NCI-H2081 treated with DMSO at 0.1 percent for 48 hours (cell line): ENCODE measurements at places on chromosomes 7 and 10.

DNA sequence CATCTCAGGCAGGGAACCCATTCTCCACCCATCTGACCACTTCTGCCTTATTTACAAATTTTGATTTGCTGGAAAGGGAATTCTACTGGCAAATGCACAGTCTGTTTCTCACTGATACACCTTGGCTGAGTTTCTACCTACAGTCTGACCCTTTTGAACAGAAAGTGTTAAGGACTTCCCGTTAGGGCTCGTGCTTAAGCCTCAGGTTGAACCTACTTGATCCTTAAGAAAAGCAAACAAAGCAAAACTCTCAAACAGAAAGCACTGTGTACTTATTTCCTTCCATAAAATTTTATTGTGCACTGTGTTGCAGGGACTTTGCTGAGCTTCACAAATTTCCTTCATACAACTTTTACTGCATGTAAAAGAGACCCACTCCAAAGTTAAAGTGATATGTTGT lies 367.8 kb downstream of the NRG3 start:
- no peak for DNase-seq

- no peak for DNase-seq
Observed at GRCh38 chr10:82452046-82452445, 577.1 kb downstream of the NRG3 start.

DNA sequence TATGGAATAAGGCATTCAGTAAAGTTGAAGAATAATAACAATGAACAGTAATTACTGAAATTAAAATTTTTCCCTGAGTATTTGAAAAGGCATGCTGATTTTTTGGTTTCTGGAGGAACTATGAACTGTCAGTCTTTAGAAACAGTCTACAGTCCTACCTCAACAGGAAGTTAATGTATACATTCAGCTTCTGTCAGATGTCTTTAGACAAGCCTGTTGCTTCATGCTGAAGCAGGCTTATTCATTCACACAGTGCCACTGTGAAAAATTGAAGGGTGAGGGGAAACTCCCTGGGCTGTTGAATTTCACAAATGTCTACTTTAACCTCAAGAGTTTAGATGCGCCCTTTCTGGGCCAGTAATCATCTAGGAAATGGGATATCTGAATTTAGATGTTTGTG lies 3.5 kb downstream of the NRF1 start:
- no peak for DNase-seq

DNA sequence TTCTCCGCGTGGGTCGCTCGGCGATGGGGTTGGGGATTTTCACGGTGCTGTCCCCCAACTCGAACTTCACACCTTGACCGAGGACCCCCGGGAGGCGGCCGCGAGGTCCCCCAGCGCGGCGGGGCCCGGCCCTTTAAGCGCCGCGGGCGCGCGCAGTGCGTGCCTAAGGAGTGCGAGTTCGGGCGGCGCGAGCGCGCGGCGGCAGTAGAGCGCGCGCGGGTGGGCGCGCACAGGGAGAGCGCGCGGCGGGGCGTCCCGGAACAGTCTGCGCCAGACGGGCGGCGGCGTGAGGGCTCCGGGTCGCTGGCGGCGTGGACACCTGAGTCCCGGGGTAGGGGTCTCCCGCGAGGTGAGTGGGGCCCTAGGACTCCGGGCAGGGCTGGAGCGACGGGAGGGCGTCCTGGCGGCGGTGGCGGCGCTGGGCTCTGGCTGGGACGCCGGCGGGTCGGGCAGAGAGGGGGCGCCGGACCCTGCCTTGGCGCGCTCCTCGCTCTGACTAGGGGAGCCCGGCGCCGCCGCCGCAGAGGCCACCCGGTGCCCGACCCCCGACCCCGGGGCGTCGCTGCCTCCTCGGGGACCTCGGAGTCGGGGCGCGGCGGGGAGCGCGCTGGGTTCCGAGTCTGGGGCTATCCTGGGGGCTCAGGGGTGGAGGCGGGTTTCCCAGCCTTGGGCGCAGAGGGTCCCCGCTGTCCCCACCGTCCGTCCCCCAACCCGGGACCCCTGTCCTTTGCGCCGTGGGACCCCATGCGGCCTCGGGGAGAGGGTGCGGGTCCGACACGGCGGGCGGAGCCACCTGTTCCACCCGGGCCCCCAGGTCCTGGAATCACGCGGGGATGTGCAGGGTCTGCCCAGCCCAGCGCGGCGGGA lies at the start of gene PROSER2:
Gene PROSER2 (plus strand): TSS at position 235 of the 867 bp plus-strand sequence. CDS start 28,722 bp downstream, outside the sequence.
- DNase-seq: no peak

DNA sequence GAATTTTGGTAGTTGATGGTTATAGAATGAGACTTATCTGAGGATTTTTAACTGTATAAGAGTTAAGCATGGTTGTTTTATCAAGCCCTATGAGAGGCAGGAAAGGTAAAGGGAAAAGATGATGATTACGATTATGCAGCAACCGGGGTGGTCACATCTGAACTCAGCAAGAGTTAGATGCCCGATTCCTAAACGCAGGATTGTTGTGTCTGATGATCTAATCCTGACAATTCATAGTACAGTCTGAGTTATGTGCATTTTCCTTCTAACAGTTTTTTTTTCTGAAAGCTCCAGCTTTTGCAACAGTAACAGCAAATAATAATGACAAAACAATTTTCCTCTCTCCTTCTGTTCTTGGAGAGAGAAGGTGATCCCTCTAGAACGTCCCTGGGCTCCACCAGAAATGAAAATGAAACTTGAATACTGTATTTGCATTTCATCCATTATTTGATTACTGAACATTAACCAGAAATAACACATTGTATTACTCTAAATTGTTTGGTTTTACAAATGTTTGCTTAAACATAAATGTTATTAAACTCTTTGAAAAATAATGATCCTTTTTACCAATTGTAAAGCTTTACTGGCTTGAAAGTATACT lies 176.5 kb upstream of the CCDC6 start:
- no peak for DNase-seq

DNA sequence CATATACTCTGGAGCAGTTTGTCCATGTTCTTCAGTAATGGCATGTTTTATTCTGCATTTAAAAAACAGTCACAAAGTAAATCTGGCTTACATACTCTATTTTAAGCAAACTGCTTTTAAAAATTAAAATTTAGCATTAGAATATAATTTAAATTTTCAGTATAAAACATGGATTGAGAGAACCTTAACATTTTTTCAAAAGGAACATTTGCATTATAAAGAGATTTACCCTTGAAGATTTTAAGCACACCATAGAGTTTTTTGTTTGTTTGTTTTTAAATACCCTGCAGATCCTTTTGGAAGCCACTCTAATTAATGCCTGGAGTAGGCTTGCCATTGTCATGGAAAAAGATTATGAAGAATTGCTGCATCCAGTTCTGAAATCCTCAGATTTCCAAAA lies 70.4 kb downstream of the ZNRF2 start:
- no peak for DNase-seq

- no peak for DNase-seq
Observed at GRCh38 chr7:134809616-134810015, 30.2 kb downstream of the CALD1 start.

DNA sequence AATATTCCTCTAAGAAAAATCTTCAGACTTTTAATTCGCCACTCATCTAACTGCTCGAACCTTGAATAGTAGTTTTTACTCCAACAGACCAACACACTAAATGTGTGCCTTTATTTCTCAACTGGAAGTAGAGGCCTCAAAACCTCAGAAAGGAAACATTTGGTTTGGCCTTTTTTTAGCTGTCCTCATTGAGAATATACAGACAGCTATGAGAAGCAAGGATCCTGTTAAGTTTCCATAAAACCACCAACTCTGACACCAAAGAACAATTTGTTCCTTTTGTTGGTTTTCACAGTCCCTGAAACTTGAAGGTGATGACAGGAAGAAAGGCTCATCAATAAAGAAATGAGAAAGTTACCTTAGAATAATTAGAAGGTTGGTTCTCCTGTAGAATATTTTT lies 199.2 kb upstream of the MEOX2 start:
- DNase-seq: no peak

DNA sequence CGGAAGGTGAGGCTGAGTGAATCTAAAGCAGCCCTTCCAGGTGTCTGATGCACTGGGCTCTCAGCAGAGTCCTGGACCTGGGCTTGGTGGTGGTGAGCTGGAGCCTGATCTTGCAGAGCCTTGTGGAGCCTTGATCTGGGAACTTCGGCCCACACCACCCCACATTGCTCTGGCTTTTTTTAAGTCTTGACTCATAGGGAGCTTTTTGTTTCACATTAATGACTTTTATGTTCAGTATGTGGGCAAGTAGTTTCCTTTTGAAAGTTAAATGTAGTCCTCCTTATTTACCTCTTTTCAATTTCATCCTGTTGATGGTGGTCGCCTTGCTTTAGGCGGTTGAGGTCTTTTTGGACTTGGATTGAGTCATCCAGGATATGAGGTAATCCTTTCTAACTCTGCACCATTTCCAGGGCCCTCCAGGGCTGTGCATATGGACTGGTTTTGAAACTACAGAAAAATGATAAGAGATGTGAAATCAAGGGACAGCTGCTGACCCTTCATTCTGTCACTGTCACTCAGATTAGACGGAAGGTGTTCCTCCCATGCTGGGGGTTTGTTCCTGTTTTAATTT lies 2.9 kb upstream of the NRAP start:
- DNase-seq: no peak

DNA sequence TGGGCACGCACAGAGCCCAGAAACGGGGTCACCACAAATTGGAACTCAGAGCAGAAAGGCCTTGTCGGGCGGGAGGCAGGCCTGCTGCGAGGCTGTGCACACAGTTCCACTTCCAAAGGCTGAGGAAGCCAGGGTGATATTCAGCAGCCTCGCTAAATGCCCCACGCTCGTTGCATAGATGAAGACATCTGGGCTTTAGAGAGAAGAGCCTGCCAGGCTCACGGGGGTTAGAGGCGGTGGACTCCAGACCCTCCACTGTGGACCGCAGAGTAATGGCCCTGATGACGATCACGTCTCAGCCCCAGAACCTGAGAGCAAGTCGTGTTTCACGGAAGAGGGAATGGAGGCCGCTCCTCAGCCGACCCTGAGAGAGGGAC lies 104.2 kb downstream of the DNAJB6 start:
- no peak for DNase-seq

DNA sequence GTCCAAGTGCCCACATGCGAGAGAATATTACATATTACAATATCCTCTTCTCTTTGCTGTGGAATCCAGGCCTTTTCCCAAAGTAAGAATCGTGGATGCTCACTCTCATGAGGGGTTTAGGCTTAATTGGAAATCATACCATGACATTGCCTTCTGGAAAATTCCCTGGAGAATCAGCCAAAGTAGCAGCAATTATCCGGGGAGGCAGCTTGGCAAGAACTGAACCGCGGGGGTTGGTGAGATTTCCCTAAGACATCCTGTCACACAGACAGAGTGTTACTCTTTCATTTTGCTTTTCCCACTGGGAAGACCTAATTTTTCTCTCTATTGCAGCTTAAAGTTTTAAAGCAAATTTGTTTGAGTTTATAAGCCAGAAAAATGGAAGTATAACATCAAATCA lies 463.6 kb upstream of the DPP6 start:
- no peak for DNase-seq

DNA sequence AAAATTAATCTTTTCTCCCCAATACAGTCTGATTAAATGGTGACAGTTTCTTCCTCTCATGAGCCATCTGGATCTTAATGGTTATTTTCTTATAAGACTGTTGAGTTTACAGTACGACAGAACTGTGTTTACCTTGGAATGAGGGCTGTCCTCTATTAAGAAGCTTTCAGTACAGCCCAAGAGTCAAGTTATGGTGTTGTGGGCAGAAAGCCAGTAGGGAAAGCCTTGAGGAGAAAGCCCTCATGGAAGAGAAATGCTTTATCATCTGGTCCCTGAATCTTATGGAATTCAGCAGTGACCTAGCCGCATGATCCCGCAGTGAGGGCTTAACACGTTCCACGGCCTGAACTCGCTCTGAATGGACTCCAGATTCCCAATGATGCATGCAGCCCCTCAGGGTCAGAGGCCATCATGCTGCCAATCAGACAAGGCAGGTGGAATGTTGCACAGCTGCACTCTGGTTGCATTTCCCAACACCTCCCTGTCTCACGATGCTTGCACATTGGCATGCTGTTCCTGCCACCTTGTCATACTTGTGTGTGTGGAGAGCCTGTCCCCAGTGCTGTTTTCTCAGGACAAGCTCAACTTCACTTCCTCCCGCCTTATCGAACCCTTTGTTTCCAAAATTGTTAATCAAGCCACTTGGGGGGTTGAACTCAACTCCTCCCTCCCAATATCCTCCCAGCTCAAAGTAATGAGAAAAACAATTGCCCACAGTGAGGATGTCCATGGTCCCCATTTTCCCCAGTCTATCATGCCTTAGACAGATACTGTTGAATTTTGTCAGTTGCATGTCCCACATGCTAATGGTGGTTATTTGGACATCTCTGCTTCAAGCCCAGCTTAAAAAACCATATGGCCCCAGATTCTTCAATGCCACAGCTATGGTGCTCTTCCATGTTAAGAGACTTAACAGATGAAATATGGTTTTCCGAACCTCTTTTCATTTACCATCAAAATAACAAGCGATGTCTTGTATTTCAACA lies 211.1 kb upstream of the TCF7L2 start:
- no peak for DNase-seq

GRCh38 chr10:88389456-88389855 lies 193.7 kb downstream of the RNLS start:
- DNase-seq: no peak

GRCh38 chr7:148356303-148356702 lies 234.3 kb upstream of the C7orf33 start:
- no peak for DNase-seq

GRCh38 chr10:49271346-49271745 lies 27.6 kb upstream of the C10orf71 start:
- no peak for DNase-seq

DNA sequence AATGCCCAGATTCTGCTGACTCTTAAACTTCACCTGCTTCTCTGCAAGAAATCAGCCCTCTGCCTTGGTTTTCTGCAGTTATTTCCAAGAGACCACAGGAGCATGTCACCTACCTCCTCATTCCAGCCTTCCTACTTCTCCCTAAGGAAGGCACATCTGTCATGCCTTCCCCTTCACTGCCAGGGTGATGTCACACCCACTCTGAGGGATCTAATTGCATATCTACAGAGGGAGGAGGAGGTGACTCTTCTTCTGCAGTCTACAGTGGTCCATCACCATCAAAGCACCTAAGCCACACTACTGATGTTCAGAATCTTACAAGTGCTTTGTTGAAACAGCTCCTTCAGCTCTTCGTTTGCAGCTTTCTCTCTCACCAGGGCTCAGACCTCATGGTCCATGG lies 275.5 kb downstream of the FGFR2 start:
- no peak for DNase-seq

DNA sequence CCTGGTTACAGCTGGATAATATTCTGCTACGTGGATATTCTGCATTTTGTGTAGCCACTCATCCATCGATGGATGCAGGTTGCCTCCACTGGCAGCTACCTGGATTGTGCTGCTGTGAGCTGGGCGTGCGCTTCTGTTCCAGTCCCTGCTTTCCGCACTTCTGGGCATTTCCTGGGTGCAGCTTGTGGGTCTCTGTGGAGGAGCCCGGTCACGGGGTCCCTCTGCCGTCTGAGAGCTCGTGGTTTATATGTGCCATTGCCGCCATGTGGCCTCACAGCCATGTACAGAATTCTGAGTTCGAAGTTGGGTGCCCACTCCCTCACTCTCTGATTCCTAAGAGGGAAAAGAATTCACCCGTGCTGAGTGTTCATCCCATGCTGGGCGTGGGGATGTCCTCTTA lies 38.3 kb downstream of the JAKMIP3 start:
- DNase-seq: no peak

GRCh38 chr10:44379907-44380306 lies 5.0 kb downstream of the CXCL12 start:
- no peak for DNase-seq
